ENCODE measurements at places on chromosomes 12 and 14.
A peak's percentile ranks its signal among the peaks of the same experiment; 100 is the strongest.

DNA sequence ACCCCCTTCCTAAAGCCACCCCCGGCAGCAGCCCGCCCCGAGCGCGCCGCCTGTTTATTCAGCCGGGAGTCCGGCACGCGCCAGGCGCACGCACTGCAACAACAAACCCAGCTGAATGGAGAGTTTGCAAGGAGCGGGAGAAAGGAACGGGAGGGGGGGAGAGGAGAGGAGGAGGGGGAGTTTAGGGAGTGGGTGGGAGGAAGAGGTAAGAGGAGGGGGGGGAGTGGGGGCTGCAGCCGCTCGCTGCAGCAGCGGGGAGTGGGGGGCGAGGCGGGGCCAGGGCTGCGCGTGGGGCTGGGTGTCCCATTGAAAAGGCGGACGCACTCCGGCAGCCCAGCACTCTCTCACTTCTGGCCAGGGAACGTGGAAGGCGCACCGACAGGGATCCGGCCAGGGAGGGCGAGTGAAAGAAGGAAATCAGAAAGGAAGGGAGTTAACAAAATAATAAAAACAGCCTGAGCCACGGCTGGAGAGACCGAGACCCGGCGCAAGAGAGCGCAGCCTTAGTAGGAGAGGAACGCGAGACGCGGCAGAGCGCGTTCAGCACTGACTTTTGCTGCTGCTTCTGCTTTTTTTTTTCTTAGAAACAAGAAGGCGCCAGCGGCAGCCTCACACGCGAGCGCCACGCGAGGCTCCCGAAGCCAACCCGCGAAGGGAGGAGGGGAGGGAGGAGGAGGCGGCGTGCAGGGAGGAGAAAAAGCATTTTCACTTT lies at the start of gene ASCL1:
ASCL1 (plus strand) TSS at position 336 of the 712 bp plus-strand sequence. CDS start 571 bp downstream, outside the sequence.
- peak within 1 kb of the TSS; percentile 76 for H3K4me3 ChIP-seq
- H3K4me1 ChIP-seq, result peaks cover 36% of the 10 kb centered on the region
- no peaks in the 10 kb centered on the region for H3K36me3 ChIP-seq
- H3K27me3 ChIP-seq, result peaks cover 83% of the 10 kb centered on the region

DNA sequence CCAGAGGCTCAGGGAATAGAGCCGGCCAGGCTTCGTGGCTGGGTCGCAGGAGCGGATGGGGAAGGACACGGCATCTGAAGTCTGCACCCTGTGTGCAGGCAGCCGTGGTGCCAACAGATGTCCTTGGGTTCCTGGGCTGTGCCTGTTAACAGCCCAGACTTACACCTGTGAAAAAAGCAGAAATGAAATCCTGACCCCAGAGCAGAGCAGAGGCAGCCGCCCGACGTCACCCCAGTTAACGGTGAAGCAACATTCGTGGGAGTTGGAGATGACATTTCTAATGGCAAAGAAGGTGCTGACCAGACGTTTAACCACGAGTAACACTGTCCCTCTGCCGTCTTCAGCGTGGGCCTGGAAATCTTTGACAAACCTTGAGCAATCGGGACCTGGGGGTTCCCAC lies 200.3 kb upstream of the DIO3 start:
- H3K4me3 ChIP-seq, result no peak overlapping the region
- no peaks in the 10 kb centered on the region for H3K36me3 ChIP-seq
- H3K27ac ChIP-seq, result no peak overlapping the region
- H3K27me3 ChIP-seq, result no peaks in the 10 kb centered on the region

DNA sequence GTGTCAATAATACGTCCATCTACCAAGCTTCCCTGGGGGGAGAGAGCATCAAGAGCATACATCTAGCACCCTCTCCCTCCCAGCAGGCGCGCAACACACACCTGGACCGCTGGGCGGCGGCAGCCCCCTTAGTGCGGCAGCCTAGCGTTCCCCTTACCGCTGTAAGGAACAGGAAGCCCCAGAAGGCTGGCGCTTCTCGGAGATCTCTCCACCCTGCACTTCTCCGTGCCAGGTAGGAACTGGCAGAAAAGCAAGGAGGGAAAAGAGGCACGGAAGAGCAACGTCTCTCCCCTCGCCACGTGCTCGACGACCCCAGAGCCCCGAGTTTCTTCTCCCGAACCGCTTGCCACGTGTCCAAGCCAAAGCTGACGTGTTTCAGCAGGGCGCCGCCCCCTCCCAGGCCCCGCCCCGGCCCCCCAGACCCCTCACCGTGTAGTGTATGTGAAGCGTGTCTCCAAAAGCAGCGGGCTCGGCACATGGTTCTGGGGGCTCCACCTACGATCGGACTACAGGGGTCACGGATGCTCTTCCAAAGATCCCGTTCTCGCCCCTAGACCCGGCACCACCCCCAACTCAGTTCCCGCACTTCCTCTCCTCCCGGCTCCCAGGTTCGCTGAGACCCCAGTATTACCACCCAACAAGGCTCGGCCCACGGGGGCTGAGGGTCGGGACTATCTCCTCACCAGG lies 532 bp downstream of the FKBP11 start:
- peak; percentile 20 for DNase-seq
- H3K27ac ChIP-seq, result peak overlapping the region; percentile 88
- H3K27me3 ChIP-seq, result no peaks in the 10 kb centered on the region
- peak overlapping the region; percentile 93 for H3K4me3 ChIP-seq

GRCh38 chr12:27868139-27868538 lies 88.1 kb upstream of the MANSC4 start:
- H3K36me3 ChIP-seq, result no peaks in the 10 kb centered on the region
- no peak overlapping the region for H3K27ac ChIP-seq
- no peak overlapping the region for H3K4me3 ChIP-seq
- peaks cover 18% of the 10 kb centered on the region for H3K4me1 ChIP-seq

DNA sequence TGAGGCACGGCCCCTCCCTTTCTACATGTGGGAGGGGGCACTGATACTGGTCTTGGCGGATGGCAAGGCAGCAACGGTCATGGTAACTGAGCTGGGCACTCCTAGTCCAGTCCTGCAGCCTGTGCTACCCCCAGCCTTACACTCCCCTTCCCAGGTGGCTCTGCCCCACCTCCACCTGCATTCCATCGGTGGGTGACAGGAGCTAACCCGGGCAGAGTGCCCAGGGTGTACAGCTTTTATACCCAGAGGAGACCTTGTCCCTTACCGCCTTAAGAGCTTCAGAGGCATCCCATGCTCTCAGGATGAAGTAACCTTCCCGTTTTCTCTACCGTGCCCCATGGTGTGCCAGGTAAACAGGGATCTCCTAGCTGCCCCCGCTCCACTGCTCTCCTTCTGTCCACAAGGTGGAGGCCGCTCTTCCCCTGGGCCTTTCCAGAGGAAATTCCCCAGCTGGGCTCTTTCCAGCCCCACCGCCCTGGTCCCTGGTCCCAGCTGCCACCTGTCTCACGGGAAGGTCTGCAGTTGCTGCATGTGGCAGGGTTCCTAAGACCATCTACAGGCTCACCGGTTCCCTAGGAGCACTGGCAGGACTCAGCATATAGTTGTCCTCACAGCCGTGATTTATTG lies 20.5 kb downstream of the BRI3BP start:
- no peaks in the 10 kb centered on the region for H3K27me3 ChIP-seq
- H3K27ac ChIP-seq, result no peak overlapping the region
- H3K4me1 ChIP-seq, result no peaks in the 10 kb centered on the region
- no peak for DNase-seq
- peaks cover 27% of the 10 kb centered on the region for H3K36me3 ChIP-seq

DNA sequence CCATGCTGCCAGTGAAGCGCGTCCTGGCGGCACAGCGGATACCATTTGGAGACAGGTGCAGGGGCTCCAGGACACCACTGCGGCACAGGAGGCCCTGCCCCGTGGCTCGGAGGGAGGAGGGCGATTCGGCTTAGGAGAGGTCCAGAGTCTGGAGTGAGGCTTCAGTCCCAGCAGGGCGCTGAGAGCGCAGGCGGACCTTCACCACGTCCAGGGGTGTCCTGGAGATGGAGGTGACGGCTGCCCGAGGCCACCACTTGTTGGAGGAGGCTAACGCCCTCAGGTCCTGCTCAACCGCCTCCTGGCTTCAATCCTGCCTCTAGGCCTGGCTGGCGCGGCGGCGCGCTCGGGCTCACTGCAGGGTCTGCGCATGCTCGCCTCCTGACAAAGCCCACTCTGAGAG lies 45.7 kb downstream of the EIF2S3B start:
- H3K36me3 ChIP-seq, result no peaks in the 10 kb centered on the region
- H3K27me3 ChIP-seq, result peaks cover 9% of the 10 kb centered on the region
- H3K27ac ChIP-seq, result no peak overlapping the region
- DNase-seq, result no peak
- H3K4me1 ChIP-seq, result peaks cover 2% of the 10 kb centered on the region
- H3K4me3 ChIP-seq, result no peak overlapping the region

DNA sequence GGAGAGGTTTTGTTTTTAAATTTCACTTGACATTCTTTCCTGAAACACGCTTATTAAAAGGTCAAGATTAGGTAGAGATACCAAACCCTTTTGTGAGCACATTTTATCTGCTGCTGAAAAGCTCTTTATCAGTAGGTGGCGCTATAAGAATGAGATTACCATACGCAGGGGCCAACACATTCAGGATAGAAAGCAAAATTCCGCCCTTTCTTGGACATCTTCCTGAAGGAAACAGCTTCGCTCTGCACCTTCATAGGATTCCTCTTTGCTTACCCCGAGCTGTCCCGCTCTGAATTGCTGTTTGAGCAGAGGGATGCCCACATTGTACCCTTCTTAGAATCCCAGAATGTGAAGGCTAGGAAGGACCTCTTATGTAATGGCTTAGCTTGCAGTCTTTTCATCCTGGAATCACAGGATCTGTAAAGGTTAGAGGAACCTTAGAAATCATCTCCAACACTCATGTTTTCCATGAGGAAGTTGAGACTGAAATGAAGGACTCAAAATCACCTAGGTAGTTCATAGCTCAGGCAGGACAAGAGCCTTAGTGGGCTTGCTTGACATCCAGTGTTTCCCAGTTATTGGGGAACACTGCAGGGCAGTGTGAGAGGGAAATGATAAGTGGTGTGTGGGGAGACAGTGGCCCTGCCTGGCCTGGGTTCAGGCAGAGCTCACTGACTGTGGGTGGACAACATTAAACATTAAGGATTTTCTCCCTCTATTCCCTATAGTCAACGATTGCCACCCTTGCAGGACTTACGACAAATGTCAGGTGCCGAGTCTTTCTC lies 38.7 kb upstream of the CRY1 start:
- DNase-seq, result no peak
- H3K4me3 ChIP-seq, result no peak overlapping the region
- no peak overlapping the region for H3K27ac ChIP-seq
- H3K36me3 ChIP-seq, result no peaks in the 10 kb centered on the region
- H3K4me1 ChIP-seq, result no peaks in the 10 kb centered on the region

DNA sequence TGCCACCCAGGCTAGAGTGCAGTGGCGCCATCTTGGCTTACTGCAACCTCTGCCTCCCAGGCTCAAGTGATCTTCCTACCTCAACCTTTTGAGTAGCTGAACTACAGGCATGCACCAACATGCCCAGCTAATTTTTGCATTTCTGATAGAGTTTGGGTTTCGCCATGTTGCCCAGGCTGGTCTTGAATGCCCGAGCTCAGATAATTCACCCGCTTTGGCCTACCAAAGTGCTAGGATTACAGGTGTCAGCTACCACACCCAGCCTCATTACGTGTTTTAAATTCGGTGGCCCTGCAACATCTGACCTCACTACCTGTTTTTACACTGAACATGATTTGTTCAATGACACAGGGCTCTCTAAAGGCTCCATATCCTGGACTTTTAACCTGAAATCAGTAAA lies 22.9 kb upstream of the RDH16 start:
- no peak overlapping the region for H3K27ac ChIP-seq
- no peak overlapping the region for H3K4me3 ChIP-seq
- no peaks in the 10 kb centered on the region for H3K4me1 ChIP-seq
- no peaks in the 10 kb centered on the region for H3K27me3 ChIP-seq

DNA sequence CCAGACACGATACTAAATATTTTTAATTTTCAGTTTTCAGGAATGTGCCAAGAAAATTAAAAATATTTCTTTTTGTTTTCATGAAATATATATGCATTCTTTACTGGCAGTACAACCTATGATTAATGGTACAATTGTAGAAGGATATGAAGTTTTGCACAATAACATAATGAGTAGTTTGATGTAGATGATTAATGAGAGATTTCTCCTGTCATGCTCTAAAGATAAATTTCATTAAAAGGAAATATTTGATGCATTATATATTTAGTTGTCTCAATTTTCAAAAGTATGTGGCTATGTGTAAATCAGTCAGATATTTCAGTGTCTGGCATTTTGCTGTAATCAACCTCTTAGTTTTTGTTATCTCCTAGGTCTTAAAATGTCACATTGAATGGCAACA lies 940.2 kb upstream of the MDGA2 start:
- H3K4me1 ChIP-seq, result no peaks in the 10 kb centered on the region
- no peak overlapping the region for H3K4me3 ChIP-seq
- no peak for DNase-seq
- no peak overlapping the region for H3K27ac ChIP-seq
- H3K36me3 ChIP-seq, result no peaks in the 10 kb centered on the region

DNA sequence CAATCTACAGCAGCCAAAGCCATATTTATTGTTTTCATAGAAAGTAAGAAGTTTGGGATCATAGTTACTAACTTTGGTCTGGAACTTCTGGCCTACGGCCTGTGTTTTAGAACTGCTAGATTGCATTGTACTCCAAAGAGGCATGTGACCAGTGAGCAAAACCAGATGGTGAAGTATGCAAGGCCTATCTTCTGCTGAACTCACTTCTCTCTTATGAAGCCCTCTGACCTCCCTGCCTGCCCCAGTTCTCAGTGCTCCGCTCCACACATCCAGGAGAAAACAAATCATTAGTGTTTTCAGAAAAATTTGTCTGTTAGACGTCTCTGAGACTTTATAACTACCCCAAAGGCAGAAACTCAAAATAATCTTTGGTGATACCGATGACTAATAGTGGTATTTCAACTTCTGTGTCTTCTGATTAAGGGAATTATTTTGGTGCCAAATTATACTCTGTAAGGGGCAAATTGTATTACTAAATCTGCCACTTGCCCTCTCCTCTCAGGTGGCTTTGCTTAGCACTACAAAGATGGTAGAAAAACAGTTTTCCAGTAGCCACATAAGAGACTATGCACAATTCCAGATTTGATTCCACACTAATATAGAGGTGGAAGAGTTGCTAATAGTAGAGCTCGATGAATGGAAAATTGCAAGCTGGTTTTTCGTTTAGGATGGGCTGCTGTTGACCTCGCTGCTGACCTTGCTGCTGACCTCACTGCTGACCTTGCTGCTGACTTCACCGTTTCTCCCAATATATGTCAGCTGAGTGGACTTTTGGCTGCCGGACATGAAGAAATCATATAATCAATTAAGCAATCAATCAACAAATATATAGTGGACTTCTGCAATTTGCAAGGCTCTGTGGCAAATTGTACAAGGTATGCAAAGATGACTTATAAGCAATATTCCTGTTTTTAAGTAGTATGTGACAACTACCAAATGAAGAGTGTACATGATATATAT lies 147.5 kb downstream of the KITLG start:
- H3K27ac ChIP-seq, result no peak overlapping the region
- H3K27me3 ChIP-seq, result no peaks in the 10 kb centered on the region
- no peaks in the 10 kb centered on the region for H3K36me3 ChIP-seq
- no peak for DNase-seq
- peaks cover 6% of the 10 kb centered on the region for H3K4me1 ChIP-seq
